AG04450 (cell line): ENCODE measurements at places on chromosomes 1 and 21.

DNA sequence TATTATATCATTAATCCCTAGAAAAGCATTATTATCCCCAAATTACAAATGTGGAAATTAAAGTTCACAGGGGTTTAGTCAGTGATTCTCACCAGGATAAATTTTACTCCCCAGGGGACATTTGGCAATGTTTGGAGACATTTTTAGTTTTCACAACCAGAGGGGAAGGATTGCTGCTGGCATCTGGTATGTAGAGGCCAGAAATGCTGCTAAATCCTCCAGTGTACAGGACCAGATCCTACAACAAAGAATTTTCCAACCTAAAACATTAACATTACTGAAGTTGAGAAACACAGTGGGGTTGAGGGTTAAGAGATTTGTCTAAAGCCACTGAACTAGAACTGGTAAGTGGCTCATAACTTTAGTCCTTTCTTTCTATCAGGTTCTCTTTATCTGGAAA is 162.0 kb upstream of the SYT6 start:
- DNase-seq = no peak

DNA sequence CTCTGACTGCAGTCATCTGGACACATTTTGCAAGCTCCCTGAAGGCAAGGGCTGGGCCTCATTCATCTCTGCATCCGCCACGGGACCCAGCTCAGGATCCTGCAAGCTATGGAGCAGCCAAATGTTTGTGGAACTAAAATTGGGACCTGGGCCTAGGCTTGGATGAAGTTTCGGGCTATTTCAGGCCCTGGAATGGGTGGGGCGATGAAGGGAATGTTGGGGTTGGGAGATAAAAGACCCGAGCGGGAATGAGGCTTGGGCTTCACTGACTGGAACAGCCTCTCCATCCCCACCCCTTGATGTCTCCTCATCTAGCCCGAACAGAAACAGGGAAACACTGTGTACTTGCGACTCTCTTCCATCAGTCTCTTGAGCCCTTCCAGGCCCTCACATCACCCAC is 7.3 kb upstream of the AHCYL1 start:
- DNase-seq = no peak

GRCh38 chr1:171939740-171940139 is 98.4 kb downstream of the DNM3 start:
- DNase-seq = no peak

DNA sequence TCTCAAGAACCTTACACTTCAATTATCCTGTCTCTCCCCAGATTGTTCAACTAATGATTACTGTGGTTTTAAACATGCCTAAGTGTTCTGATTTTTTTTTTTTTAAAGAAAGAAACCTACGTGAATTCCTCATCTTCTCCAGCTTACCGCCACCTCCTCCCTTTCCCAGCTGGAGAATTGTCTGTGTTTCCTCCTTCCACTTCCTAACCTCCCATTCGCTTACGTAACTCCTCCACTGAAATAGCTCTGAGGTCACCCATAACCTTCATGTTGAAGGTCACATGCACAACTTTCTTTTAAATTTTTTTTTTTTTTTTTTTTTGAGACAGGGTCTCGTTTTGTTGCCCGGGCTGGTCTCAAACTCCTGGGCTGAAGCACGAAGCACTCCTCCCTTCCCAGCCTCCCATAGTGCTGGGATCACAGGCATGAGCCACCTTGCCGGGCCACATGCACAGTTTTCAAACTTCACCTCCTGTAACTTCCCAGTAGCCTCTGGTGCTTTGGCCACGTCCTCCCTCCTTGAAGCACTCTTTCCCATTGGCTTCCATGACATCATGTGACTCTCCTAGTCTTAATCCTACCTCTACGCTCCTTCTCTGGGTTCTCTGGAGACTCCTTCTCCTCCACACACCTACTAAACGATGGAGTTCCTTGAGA is 9.8 kb upstream of the CAPZB start:
- no peak for DNase-seq

DNA sequence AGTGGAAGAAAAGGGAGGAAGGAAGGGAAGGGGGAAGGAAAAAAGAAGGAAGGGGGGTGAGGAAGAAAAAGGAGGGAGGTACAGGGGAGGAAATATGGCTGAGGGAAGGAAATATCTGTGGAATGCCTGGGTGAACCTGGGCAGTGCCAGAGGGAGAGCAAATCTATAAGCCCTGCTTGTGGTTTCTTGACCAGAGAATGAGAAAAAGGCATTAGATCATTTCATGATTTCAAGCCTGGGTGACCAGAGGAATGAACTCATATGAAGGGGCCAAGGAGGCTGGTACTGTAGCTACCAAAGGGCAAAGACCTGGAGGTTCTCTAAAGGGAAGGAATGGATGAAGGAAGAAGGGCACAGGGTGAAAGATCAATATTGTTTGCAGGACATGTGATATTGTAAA is 31.4 kb downstream of the GNG12 start:
- no peak for DNase-seq

GRCh38 chr1:235423214-235423652 is 56.0 kb downstream of the TBCE start:
- DNase-seq = no peak

- DNase-seq = no peak
Measured at GRCh38 chr1:43043695-43044094, 85.0 kb upstream of the SLC2A1 start.

DNA sequence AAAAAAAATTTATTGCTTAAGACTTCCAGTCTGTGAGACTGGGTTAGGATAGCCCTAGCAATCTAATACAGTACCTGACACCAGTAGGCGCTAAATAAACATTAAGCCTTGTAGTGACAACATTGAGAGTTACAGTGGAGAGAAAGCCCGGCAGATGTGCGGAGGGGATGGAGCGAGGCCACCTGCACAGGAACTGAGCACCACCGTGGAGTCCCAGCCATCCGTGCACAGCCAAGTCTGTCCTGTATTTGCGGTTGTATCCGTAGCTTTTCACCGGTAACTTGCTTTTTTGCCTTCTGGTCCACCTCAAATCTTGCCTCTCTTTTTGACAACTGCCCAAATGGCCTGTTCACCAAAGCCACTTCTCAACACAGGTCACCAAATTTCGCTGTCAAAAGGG is 260.1 kb downstream of the GPATCH2 start:
- no peak for DNase-seq

DNA sequence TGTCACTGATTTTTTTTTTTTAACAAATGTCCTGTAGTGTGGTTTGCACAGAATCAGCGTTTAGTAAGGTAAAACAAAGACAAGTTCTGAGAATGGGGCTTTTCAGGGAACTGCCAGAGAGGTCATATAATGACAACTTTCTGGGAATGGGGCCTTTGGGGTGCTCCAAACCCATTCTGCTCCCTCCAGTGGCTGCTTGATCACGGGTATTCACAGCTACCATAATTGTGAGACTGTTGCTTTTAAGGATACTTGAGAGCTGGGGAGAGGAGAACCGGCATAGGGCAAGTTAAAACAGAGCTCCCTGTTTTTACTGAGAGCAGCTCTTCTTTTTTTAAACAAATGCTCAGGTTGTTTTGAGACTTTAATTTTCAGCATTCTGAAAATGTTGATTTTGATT is 48.2 kb downstream of the CYP2J2 start:
- DNase-seq = no peak

DNA sequence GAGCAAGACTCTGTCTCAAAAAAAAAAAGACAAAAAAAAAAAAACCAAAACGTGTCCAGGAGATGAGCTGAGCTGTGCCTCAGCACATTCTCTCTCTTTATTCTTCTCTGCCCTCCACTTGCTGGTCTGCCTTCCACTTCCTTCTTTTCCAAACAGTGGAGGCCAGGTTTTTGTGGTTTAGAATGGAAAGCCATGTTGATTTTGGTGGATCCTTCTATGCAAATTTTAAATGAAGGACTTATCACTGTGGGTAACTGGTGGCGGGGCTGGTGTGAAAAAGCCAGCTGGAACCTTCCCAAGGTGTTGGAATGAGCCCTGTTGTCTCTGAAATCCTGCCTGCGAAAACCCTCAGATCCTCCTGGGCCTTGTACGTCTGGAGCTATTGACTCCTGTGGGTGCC is 61.9 kb downstream of the PTPRU start:
- no peak for DNase-seq

DNA sequence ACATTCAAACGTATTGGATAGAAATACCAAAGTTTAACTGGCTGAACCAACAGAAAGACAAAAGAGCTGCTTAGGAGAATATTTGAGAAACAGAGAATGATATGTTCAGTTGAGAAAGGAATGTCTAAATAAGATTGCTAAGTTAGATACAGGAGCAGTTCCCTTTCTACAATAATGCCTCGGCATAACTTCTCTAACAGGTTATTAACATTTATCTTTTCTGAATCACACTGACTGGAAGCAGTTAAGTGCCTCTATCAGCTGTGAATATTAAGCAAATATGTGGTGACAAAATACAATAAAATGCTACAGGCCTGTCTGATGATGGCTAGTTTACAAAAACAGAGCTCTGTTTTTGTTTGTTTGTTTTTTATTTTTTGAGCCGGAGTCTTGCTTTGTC is 121.9 kb downstream of the KCNK1 start:
- no peak for DNase-seq

DNA sequence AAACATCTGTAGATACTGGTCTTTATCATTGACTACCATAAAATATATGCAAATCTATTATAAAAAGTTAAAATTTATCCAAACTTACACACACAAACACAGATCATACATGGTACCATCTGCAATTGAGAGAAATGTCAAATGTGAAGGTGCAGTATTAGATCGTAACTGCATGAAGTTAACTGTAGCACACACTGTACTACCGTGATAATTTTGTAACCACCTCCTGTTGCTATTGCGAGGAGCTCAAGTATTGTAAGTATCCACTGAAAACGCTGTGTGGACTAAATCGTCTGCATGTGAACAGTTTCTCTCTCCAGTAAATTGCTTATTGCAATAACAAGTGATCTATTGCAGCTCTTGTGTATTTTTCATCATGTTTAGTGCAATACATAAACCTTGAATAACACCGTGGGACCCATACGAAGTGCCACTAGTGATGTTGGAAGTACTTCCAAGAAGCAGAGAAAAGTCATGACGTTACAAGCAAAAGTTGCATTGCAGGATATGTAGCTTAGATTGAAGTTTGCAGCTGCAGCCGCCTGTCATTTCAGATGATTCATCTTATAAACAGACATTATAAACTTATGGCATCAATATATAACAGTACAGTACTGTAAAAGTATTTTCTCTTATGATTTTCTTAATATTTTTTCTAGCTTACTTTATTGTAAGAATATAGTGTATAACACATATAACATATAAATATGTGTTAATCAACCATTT is 172.9 kb downstream of the SDCCAG8 start:
- no peak for DNase-seq

DNA sequence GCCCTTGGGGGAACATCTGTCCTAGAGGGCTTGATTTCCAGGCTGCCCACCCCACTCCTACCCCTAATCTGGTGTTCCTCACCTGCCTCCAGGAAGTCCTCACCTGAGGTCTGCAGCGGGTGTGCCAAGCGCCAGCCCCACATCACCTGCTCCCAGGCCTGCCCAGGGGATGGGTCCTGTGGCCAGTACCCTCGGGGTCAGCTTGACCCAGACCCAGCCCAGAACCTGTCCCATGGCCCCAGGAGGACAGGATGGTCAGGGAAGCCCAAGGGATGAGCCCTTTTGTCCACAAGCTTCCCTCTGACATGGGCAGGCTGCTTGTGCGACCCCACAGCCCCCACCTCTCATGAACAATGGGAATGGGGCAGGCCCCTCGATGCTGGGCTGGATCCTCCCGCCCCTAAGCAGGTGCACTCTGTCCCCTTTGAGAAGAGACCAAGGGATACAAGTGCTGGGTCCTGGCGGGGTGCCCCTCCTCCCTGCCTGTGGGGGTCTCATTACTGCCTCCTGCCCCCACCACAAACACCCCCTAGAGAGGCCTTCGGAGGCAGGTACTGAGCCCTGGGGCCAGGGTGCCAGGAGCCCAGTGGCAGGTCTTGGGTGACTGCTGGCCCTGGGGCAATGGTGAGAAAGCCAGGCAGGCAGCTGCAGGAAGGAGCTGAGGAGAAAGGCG is 3.2 kb downstream of the MIB2 start:
- DNase-seq = no peak

DNA sequence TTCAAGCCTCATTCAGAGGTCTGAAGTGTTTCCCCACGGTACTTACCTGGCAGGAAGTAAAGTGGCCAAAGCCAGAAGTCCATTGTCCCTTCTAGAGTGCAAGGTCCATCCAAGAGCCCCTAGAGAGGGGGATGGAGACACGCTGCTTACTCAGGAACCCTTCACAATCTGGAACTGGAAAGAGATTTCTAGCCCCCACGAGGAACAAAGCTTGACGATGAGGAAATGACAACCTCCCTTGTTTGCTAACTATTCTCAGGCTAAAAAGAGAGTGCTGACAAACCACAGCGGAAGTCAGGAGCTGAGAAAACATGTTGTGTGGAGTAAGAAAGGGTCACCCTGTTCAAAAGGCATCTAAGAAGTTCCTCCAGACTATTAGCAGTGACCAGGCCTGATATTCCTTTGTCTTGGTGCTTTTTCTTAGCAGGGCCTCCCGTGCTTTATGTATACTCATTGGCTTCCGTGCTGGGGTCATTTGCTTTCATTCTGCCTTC is at the start of gene FCMR:
Gene FCMR (minus strand): TSS at position 170 of the 494 bp plus-strand sequence. CDS start 87 bp downstream, at position 83.
- DNase-seq = no peak
